ENCODE measurements at places on chromosomes 1 and 21.

GRCh38 chr1:160814316-160814715 is 18.3 kb downstream of the LY9 start:
- DNase-seq: no peak

DNA sequence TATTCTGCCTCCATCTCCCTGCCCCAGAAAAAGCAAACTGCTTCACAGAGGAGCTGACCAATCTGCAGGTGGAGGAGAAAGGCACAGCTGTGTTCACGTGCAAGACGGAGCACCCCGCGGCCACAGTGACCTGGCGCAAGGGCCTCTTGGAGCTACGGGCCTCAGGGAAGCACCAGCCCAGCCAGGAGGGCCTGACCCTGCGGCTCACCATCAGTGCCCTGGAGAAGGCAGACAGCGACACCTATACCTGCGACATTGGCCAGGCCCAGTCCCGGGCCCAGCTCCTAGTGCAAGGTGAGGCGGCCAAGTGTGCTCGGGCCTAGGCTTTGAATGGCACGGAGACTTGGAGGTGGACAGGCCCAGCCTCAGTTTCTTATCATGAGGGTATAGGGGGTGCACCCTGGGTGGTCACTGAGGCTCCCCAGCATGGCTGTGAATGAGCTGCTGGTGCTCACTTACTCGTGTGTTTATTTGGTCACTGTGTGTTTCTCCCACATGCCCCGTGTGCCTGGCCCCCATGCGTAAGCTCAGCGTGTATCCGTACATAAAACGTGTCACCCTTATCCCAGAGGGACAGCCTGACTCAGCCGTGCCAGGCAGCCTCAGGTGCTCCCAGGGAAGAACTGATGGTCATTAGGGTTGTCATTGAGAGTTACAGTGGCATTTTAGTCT is 75.8 kb downstream of the OBSCN start:
- DNase-seq: no peak

- DNase-seq: no peak
Measured at GRCh38 chr1:4709641-4710040, 55.2 kb downstream of the AJAP1 start.

- DNase-seq: no peak
Measured at GRCh38 chr1:29711582-29712283, 475.4 kb downstream of the PTPRU start.

Measured in activated CD8-positive, alpha-beta memory T cell treated with anti-CD3 and anti-CD28 coated beads for 4 hours (primary cell).